ENCODE measurements at places on chromosomes 2 and 18. TPM values are rescaled to one million over a fixed set of nuclear protein-coding genes. Genes with fewer than 3 reads are reported as not detected.
A peak's percentile ranks its signal among the peaks of the same experiment; 100 is the strongest.

UGT1A8 gene
- not detected for total RNA-seq

PTPRN gene
- not detected for total RNA-seq

DOCK10 gene
- total RNA-seq: 186 TPM

WDPCP gene
- 10.5 TPM for total RNA-seq

SLC9A4 gene
- total RNA-seq: not detected

MTHFD2 gene
- 25.0 TPM for total RNA-seq

GALR1 gene
- not detected for total RNA-seq

POTEI gene
- not detected for total RNA-seq

EFR3B gene
- 0.14 TPM for total RNA-seq

GPR155 gene
- 20.4 TPM for total RNA-seq

GPAT2 gene
- total RNA-seq: 2.9 TPM

AFTPH gene
- 48.9 TPM for total RNA-seq

ANKRD30BL gene
- total RNA-seq: not detected

C2orf81 gene
- 7.5 TPM for total RNA-seq

EPB41L5 gene
- total RNA-seq: 6.2 TPM

- H3K4me1 ChIP-seq: no peaks in the 10 kb centered on the region
- no peak overlapping the region for H3K4me3 ChIP-seq
- no peaks in the 10 kb centered on the region for H3K36me3 ChIP-seq
- DNase-seq: no peak
Measured at GRCh38 chr2:127662937-127663565, 12.3 kb downstream of the LIMS2 start.

DNA sequence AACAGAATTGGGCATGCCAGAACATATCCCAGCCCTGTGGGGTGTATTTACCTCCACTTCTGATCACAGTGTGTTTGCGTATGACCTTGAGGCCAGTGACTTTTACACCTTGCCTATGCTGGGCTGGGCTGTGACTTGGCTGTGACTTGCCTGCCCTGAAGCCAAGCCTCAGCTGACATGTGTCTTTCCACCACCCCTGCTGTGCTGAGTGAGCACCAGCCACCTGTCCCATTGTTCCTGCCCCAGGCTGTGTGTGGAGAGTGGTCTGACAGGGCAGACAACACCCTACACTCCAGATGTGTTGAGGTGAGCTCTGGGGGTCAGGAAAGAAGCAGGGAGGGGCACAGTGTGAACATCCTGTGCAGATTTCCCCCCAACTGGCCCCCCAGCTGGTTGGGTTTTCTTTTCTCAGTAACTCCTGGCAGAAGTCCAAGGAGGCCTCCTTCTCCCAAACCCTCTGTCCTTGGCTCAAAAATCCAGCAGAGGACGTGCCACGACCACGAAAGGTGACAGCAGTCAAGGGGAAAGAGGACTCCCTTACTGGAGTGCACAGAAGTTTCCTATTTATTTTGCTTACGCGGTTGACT lies 5.1 kb upstream of the STEAP3 start:
- H3K27ac ChIP-seq: no peak overlapping the region
- no peak overlapping the region for H3K4me3 ChIP-seq
- H3K27me3 ChIP-seq: no peaks in the 10 kb centered on the region
- DNase-seq: no peak

GRCh38 chr2:187434342-187434785 lies 13.7 kb downstream of the CALCRL start:
- H3K27ac ChIP-seq: no peak overlapping the region
- no peak for DNase-seq
- no peaks in the 10 kb centered on the region for H3K4me1 ChIP-seq

DNA sequence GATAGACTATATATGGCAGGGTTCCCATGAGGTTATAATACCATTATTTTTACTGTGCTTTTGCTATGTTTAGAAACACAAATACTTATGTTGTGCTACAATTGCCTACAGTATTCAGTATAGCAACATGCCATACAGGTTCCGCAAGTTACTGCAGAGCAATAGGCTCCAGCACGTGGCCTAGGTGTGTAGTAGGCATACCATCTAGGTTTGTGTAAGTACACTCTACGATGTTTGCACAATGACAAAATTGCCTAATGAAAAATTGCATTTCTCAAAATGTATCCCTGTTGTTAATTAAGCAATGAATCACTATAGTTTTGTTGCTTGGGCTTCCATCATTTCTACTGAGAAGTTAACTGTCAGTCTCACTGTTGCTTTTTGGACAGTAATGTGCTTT lies 9.8 kb downstream of the CD302 start:
- no peak overlapping the region for H3K27ac ChIP-seq
- DNase-seq: no peak
- no peaks in the 10 kb centered on the region for H3K27me3 ChIP-seq
- H3K4me3 ChIP-seq: no peak overlapping the region

GRCh38 chr2:160752475-160753330 lies 259.1 kb upstream of the RBMS1 start:
- H3K4me1 ChIP-seq: no peaks in the 10 kb centered on the region
- H3K4me3 ChIP-seq: no peak overlapping the region
- H3K36me3 ChIP-seq: no peaks in the 10 kb centered on the region
- peaks cover 4% of the 10 kb centered on the region for H3K27me3 ChIP-seq
- DNase-seq: no peak

GRCh38 chr18:51266773-51267172 lies 69.3 kb upstream of the MEX3C start:
- H3K36me3 ChIP-seq: no peaks in the 10 kb centered on the region
- no peak for DNase-seq

GRCh38 chr2:106536490-106536889 lies 49.3 kb downstream of the CD8B2 start:
- no peak for DNase-seq
- H3K4me3 ChIP-seq: no peak overlapping the region
- no peaks in the 10 kb centered on the region for H3K4me1 ChIP-seq
- H3K36me3 ChIP-seq: no peaks in the 10 kb centered on the region

DNA sequence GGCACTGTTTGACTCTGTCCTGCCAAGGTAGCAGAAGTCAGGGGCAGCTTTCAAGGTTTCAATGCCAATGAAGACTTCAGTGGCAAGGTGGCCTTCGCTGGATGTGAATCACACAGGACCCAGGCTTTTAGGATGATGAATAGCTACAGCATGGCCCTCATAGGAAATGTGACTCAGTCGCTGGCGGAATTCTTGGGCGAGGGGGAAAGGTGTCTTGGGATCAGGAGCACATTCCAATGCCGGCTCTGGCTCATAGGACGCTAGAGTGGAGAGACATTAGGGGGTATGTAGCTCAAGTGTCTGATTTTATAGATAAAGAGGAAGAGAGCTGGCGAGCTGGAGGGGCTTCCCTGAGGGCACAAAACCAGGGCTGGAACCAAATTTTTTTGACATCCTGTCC lies 68.6 kb downstream of the SMIM21 start:
- H3K27me3 ChIP-seq: no peaks in the 10 kb centered on the region
- no peak overlapping the region for H3K27ac ChIP-seq
- no peaks in the 10 kb centered on the region for H3K36me3 ChIP-seq
- no peak for DNase-seq

DNA sequence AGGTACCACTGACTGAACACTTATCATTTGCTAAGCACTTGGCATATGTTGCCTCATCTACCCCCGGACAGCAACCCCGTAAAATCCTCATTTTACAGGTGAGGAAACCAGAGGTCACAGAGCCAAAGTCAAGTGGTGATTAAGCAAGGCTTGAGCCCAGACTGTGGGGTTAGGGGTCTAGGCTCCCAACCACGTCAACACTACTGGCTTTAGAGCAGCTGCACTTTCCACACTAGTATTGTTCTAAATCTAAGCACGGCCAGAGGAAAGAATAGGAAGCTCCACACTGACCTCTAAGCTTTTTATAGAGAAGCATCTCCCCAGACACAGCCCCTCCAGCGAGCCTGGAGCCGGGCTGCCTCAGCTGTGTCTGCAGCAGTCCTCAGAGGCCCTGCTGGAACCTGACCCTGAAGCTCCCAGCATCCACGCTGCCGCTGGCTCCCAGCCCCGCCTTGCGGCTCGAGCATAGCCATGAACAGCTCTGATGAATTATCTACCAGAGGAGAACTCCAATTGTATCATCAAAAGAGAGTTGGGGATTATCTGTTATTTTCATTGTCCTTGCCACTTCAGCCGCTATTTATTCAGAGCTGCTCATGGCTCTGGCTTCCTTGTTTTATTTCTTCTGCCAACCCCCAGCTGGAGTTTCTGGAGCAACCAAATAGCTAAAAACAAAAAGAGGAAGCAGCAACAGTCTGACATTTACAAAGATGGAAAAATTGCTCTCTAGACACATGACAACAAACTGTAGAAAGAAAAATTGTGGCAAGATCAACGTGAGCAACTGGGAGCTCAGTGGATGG lies 62.2 kb upstream of the RTN4 start:
- no peak for DNase-seq
- H3K27me3 ChIP-seq: no peaks in the 10 kb centered on the region
- no peak overlapping the region for H3K4me3 ChIP-seq

GRCh38 chr2:224925061-224925809 lies 117.0 kb downstream of the DOCK10 start:
- H3K4me1 ChIP-seq: peaks cover 90% of the 10 kb centered on the region
- H3K27ac ChIP-seq: peak overlapping the region; percentile 63

DNA sequence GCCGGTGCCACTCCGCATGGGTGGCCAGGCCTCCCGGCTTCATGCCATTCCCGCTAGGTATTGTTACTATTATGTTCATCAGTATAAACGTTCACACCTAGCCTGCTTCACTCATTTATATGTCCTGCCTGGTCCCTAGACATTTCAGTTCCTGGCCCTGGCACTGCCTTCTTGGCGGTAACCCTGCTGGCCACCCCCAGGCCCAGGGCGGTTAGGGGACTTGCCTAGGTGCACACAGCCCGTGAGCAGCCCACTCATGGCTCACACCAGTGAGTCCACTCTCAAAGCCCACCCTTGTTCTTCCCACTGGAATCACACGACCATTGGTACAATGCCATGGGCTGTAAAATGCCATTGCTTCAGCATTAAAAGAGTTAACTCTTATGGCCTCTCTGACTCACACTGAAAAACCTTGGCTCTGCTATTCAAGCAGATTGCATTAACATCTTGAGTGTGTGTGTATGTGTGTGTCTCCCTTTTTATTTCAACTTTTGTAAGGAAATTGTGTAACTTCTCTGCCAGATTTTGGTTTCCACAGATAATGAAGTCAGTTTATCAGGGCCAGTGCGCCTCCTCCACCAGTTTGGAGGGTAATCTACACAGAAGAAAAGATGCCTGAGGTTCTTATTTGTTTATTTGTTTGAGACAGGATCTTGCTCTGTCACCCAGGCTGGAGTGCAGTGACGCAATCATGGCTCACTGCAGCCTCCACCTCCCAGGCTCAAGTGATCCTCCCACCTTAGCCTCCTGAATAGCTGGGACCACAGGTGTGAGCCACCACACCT lies 74.2 kb downstream of the RAB31 start:
- H3K27ac ChIP-seq: no peak overlapping the region
- H3K4me1 ChIP-seq: no peaks in the 10 kb centered on the region
- no peak for DNase-seq
- H3K4me3 ChIP-seq: no peak overlapping the region
- H3K36me3 ChIP-seq: no peaks in the 10 kb centered on the region

GRCh38 chr2:223712642-223713041 lies 110.5 kb upstream of the SCG2 start:
- H3K27me3 ChIP-seq: no peaks in the 10 kb centered on the region
- no peak for DNase-seq
- H3K36me3 ChIP-seq: no peaks in the 10 kb centered on the region
- no peaks in the 10 kb centered on the region for H3K4me1 ChIP-seq
- H3K27ac ChIP-seq: no peak overlapping the region

DNA sequence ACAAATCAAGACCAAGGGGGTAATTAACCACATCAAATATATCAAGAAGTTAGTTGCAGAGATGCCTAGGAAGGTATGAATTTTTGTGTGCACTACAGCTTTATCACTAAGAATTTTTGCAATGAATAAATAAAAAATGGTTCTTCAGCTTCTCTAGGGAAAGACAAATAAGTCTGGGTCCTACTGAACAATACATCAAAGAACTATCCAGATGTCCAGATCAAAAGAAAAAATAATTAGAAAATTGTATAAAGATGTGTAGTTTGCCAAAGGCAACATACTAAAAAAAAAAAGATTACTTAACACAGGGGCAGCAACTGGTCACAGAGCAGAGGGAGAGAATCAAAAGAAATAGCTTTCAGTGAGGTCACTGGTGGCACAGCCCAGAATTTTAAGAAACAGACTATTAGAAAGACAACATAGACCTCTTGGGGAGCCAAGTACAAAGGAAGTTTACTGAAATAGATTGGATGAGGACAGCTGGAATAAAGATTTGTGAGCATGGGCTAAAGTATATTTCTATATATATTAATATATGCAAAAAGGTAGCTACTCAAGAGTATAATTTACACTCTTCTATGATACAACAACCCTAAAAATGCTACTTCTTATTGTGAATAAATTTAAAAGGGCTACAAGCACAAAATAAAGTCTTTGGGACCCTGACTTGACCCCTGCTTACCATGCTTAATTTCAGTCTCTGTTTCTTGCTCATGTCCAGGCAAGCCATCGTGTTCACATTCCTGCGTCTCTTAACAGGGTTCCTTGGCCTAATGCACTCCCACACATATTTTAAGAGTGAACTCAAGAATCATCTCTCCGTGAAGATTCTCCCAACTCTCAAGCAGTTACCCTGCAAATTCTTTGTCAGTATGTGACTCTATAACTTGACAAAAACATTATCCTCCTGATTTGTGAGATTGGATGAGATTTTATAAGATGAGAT lies 99.0 kb upstream of the GRB14 start:
- H3K4me3 ChIP-seq: no peak overlapping the region
- no peaks in the 10 kb centered on the region for H3K27me3 ChIP-seq
- no peaks in the 10 kb centered on the region for H3K36me3 ChIP-seq
- H3K4me1 ChIP-seq: no peaks in the 10 kb centered on the region

GRCh38 chr2:138699421-138699820 lies 80.8 kb downstream of the NXPH2 start:
- H3K36me3 ChIP-seq: no peaks in the 10 kb centered on the region
- DNase-seq: no peak
- H3K4me3 ChIP-seq: no peak overlapping the region
- no peaks in the 10 kb centered on the region for H3K4me1 ChIP-seq
- H3K27ac ChIP-seq: no peak overlapping the region

DNA sequence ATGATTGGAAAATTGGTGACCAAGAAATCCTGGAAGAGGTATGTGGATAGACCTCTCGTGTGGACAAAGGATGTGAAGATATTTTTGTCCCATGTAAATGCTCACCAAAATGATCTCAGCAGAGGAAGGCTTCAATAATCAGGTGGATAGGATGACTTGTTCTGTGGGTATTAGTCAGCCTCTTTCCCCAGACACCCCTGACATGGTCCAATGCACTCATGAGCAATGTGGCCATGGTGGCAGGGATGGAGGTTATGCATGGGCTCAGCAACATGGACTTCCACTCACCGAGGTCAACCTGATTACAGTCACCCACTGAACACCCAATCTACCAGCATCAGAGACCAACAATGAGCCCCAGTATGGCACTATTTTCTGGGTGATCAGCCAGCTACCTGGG lies 20.2 kb downstream of the CHRNA1 start:
- H3K27ac ChIP-seq: no peak overlapping the region
- no peak for DNase-seq
- H3K4me1 ChIP-seq: peaks cover 3% of the 10 kb centered on the region
- H3K4me3 ChIP-seq: no peak overlapping the region
- no peaks in the 10 kb centered on the region for H3K36me3 ChIP-seq

GRCh38 chr2:41197781-41198180 lies 745.9 kb upstream of the SLC8A1 start:
- H3K36me3 ChIP-seq: no peaks in the 10 kb centered on the region
- H3K27me3 ChIP-seq: no peaks in the 10 kb centered on the region
- no peak for DNase-seq
- no peak overlapping the region for H3K27ac ChIP-seq
- no peak overlapping the region for H3K4me3 ChIP-seq
